ENCODE measurements at places on chromosomes 12 and 14. TPM values are rescaled to one million over a fixed set of nuclear protein-coding genes. Genes with fewer than 3 reads are reported as not detected.

Gene PROX2
- 1.2 TPM for polyA plus RNA-seq

Gene BDKRB2
- 3.5 TPM for polyA plus RNA-seq

Gene TAS2R30
- 0.12 TPM for polyA plus RNA-seq

DNA sequence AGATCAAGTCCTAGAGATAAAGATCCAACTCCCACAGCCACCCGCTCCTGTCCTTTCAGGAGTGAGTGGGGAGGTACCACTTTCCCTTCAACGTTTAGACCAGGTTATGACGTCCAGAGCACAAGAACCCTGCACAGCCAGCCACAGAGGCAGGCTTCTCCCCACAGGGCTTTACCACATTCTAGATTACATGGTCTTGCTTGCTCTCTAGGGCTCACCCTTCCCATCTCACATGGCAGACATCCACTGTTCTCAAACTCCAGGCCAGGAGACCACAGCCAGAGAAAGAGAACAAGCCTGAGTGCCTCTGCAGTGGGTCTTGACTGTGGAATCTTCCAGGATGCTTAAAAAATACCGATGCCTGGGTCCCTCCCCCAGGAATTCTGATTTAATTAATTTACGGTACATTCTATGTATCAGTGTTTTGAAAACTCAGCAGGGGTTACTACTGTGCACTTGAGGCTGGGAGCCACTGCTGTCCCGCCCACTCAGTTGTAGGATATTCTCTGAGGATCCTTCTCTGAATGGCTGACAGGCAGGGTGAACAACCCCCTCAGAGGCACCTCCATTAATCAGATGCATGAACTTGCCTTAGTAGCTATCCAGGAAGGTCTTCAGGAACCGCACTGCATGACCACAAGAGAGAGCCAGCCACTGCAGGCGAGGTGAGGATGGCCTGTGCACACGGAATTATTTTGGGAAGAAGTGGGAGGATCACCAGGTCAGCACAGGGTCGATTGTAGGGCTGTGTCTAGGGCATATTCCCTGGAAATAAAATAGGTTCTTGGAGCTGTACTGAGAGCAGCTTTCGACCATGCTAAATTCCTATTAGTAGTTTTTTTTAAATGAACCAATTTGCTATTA lies 21.5 kb upstream of the SOCS2 start:
- no peak for DNase-seq

DNA sequence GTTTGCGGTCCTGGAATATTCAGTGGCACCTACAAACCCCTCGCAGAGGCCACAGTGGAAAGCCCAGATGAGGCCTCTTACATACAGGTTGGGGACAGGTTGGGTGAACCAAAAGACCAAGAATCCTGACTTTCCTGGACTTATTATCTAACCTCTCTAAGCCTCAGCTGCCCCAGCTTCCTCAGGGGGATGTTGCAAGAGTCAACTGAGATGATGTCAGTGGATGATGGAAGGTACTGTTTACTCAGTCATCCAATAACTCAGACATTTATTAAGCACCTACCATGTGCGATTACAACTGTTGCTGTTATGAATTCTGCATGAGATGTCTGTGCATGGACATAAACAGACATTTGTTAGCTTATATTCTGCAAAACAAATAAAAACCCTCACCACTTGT lies 72.8 kb downstream of the RFX4 start:
- no peak for DNase-seq

DNA sequence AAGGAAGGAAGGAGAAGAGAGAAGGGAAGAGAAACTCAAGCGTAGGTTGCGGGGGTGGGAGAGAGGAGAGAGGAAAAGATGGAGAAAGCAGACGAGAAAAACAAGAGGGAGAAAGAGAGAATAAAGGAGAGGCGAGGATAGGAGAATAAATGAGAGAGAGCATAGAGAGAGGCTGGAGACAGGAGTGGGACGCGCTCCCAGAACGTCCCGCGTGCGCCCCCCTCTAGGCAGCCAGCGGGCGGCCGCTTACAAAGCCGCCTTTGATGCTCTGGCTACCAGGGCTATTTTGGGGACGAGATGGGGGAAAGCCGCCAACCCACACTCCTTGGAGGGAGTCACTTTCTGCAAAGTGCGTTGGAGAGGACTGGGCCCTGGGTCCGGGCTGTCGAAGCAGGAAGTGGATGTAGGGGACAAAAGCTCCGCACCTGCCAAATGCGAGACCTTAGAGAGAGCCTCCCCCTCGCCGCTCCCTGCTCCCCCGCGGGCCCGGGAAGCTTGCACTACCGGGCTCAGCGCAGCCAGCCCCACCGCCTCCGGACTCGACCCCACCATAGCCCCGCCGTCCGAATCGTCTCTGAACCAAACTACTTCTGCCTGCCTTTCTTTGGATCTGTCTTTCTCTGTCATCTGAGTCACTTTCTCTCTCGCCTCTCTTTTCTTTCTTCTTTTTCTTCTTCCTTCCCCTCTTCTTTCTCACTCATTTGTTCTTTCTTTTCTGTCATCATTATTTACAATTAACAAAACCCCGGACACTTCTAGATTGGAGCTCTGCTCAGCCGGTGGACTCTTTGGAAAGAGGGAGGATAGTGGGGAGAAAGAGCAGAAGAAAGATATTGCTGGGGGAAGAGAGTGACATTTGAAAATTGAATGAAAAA lies 8.0 kb downstream of the ASCL1 start:
- DNase-seq = no peak

- no peak for DNase-seq
Observed at GRCh38 chr14:46819117-46819516, 167.5 kb upstream of the RPL10L start.

GRCh38 chr12:3961591-3961990 lies 88.4 kb upstream of the PARP11 start:
- DNase-seq = no peak

- no peak for DNase-seq
Observed at GRCh38 chr12:27064397-27065342, 17.7 kb downstream of the C12orf71 start.

DNA sequence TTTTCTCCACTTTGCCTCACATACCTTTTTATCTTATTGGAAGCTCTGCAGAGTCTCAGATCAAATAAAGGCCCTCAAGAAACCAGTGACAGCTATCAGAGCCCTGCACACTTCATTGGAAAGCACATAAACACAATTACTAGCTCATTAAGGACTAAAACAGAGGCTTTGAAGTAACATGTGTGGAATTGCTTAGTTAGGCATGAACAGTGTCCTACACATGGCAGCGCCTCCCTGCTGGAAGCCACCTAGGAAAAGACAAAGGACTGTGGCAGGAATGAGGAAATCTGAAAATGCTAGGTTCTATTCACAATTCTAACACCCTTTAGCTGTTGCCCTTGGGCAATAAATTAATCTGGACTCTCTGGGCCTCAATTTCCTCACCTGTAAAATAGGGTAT lies 89.4 kb downstream of the SUDS3 start:
- no peak for DNase-seq

All from renal cortex interstitium (tissue), 15 donors.